ENCODE measurements at places on chromosomes 13 and 19.
A peak's percentile ranks its signal among the peaks of the same experiment; 100 is the strongest.

DNA sequence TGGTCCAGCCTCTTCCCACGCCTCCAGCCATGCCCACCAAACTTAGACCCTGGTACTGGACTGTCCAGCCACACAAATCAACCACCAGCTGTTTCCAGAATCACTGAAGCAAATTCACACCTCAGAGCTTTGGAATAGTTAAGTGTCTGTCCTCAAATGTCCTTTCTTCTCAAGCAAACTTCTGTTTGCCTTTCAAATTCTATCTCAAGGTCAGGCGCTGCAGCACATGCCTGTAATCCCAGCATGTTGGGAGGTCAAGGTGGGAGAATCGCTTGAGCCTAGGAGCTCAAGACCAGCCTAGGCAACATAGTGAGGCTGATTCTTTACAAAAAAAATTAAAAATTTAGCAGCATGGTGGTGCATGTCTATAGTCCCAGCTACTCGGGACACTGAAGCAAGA lies 19.4 kb upstream of the PRODH2 start:
- DNase-seq, result no peak

DNA sequence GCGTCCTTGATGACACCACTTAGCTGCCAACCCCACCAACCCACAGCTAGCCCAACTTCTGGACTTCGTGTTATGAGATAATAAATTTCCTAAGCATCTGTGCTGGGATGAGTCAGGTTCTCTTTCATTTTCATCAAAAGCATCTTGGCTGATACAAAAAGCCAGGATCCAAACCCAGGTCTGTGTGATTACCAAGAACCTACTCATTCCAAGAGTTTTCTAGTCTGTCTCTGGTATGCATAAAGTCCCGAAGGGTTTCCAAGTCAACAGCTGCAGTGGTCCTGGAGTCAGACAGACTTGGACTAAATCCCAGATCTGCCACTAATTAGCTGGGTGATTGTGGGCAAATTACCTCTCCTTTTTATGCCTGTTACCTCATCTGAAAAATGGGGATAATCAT lies 55.5 kb upstream of the SERP2 start:
- no peak for DNase-seq

DNA sequence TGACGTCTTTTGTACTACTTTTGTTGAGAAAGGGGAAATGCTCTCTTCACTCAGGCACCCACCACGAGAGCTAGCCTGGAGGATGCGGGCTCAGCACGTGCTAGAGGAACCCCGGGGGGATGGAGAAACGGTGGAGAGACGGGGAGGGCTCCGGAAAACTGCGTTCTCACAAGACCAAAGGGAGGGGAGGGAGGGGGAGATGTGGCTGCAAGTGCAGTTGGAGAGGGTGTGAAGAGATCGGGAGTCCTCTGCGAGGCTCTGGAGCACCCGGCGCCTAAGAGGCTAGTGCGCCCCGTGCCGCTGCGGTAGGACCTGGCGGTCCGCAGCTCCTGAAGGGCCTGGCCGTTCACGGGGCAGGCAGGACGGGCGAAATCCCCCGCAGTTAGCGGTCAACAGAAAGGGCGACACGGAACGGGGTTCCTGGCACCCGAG lies 43.4 kb upstream of the XPO4 start:
- DNase-seq, result no peak

- no peak for DNase-seq
Observed at GRCh38 chr19:34135821-34136611, 36.3 kb upstream of the LSM14A start.

DNA sequence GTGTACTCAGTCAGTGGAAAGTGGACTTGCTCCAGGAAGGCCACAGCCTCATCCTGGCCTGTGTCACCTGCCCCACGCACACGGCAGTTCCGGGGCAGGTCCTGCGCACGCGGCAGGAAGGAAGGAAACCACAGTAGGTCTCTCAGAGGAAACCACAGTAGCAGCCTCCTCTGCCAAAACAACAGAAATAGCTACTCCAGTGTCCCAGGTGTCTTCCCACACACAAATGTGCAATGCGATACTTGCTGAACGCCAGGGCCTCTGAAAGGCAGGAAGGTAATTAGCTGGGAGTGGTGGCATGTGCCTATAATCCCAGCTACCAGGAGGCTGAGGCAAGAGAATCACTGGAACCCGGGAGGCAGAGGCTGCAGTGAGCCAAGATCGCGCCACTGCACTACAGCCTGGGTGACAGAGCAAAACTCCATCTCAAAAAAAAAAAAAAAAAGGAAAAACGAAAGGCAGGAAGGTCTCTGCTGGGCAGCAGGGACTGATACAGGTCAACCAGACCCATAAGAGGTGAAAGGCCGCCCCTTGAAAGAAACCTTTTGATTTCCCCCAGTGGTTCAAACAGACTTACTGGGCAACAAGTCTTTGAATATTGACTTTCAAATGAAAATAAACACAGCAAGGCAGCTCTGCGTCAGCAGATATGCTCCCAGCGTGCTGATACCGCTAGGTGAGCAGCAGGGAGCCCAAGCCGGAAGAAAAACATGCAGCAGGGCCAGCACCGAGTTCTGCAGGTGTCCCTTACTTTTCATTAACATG lies 49.5 kb downstream of the CRYL1 start:
- peak; percentile 34 for DNase-seq

DNA sequence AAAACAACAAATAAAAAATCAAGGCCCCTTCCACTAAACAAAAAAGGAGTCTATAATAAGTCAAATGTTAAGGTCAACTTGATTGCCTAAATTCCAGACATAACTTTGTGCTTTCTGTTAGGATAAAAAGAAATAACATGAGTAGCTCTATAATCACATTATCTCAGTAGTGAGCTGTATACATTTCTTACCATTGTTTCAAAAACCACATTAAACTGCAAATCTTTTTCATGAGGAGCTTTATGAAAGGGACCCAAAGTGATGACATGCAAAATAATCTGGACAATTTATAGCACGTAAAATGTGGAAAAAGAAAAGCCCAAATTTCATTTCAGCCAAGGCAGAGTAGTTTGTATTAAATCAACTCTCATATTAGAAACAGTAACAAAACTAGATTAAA lies 269.2 kb downstream of the KLF12 start:
- DNase-seq, result no peak

DNA sequence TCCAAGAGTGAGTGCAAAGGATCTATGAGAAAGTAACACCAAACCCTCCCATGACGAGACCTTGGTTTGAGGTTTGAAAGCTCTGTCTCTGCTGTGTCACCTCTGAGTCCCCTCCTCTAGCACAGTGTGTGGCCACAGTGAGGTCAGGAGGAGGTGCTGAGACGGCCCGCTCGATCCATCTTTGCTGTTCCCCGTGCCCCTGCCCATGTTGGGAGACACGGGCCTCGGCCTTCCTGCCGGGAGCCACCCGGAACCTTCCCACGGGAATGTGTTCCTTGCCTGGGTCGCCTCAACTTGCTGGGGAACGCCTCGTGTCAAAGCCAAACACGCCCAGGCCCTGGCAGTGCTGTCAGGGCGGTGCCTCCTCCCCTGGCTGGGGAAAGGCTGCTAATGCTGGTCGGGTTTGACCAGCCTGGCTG lies 10.1 kb downstream of the NANOS3 start:
- DNase-seq, result no peak

DNA sequence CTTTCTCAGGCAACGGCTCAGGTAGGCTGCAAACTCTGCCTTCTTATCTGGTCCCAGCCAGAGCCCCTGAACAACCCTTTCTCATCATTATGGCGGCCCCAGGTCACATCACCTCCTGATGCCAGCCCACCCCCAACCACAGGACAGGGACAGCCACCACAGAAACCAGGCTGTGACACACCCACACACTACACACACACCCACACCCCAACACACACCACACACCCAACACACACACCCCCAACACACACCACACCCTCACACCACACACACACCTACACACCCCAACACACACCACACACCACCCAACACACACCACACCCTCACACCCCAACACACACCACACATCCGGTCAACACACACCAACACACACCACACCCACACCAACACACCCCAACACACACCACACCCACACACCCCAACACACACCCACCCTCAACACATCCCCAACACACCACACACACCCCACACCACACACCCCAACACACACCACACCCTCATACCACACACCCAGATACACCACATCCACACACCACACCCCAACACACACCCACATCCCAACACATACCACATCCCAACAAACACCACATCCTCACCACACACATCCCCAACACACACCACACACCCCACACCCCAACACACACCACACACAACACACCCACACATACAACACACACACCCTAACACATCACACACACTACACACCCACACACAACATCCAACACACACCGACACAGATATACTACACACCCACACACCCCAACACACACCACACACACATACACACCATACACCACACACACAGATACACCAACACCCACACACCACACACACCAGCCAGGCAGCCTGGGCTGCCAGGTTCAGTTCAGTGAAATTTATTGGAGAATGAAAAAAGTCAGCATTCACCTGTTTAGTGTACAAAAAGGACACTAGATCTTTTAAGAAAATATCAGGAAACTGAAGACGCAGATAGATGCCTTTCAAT lies 4.2 kb upstream of the ISYNA1 start:
- DNase-seq, result no peak

DNA sequence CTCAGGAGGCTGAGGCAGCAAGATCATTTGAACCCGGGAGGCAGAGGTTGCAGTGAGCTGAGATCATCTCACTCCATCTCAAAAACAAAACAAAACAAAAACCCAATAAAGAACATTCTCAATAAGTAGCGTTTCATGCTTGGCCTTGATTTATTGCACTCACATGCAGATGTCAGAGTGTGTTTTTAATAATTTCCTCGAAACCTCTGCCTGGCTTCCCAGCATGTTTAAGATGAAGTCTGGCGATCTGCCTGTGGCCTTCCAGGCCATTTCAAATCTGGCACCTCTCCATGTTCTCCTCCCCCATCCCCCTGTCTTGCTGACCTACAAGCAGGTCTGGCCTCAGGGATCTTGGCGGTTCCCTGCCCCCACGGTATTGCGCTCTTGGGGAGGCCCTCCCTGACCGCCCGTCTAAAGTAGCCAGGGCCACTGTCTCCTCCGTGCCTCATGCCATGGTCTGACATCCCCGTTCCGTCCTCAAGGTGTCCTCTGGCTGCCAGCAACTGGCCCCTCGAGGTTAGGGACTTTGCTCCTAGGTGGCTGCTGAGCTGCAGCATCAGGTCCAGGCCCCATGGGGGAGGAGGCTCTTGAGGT lies 1.6 kb downstream of the WDR88 start:
- no peak for DNase-seq

DNA sequence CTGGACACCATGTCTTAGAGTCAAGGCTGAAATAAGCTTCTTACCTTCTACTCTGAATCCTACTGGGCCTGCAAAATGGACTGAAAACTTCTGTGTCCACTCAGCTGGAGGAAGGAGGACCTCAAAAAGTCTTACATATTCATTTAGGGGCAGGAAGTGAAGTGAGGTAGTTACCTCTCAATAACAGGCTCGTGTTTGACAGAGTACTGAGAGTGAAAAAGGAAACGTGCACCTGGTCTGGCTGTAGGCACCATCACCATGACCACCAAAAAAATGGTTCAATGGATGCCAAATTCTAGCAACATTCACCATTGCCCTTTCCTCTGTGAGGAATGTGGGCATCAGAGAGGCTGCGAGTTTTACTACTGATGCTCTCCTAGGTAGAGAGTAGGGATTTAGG lies 176.2 kb downstream of the RFC3 start:
- DNase-seq, result no peak

- DNase-seq, result no peak
Observed at GRCh38 chr13:21934284-21934683, 263.4 kb downstream of the FGF9 start.

DNA sequence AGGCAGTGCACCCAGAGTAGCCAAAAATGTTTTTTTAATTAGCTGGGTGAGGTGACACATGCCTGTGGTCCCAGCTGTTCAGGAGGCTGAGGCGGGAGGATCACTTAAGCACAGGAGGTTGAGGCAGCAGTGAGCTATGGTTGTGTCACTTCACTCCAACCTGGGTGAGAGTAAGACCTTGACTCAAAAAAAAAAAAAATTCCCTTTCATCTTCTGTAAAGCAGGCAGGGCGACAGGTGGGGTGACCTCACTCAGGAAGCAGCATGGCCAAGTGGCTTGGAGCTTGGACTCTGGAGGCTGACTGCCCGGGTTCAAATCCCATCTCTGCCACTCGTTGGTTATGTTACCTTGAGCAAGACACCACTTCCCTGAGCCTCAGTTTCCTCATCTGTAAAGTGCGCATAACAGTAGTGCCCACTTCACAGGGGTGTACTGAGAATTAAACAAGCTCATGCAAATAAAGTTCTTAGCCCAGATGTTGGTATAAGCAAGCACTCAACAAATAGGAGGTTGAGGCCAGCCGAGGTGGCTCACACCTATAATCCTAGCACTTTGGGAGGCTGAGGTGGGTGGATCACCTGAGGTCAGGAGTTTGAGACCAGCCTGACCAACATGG lies 48.3 kb downstream of the MAP4K1 start:
- DNase-seq, result no peak

GRCh38 chr19:1632462-1633268 lies 19.8 kb downstream of the TCF3 start:
- DNase-seq, result no peak

DNA sequence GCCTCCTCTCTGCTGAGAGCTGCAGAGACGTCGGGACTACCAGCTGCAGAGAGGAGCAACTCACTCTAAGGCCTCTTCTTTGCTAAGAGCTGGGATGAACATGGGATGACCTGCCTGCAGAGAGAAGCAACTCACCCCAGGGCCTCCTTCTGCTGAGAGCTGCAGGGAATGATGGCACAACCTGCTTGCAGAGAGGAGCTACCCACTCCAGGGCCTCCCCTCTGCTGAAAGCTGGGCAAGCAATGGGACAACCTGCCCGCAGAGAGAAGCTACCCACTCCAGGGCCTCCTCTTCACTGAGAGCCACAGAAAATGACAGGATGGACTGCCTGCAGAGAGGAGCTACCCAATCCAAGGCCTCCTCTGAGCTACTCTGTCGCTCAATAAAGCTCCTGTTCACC lies 6.9 kb upstream of the MLLT1 start:
- DNase-seq, result no peak

DNA sequence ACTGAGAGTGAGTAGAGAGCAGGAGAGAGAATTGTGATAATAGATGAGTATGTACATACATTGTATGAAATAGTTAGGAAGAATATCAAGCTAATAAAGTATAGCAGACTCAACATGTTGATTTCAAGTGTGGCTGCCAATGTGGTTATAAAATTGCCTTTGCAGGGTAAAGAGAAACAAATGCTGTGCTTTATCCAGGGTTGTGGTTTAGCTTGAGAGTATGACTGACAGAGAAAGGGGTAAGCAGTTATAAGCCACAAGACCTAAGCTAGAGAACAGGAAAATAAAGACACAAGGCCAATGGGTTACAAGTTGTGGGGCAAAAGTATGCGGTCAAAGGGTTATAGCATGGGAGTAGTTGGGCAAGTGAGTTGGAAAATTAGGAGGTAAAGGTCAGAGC lies 1217.5 kb downstream of the DIAPH3 start:
- no peak for DNase-seq
